RPMI7951 (cell line): ENCODE measurements at places on chromosomes 12 and 14. TPM values are rescaled to one million over a fixed set of nuclear protein-coding genes. Genes with fewer than 3 reads are reported as not detected.

DNA sequence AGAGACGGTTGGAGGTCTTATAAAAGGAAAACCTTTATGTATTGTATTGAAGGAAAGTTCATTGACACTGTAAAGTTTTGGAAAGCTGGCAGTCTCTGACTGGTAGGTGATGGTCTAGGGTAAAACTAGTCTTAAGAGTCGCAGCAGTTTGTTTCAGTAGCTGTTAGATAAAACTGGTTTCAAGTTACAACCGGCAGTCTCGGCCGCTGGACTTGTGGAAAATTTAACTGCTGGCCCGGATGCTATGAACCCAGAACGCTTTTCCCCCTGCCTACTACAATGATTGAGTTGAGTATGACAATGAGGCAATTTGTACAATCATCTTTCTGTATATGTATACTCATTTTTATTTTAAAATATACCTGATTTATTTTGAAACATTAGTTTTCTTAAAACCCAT lies 1426.9 kb downstream of the AACS start:
- peak; percentile 61 for DNase-seq

DNA sequence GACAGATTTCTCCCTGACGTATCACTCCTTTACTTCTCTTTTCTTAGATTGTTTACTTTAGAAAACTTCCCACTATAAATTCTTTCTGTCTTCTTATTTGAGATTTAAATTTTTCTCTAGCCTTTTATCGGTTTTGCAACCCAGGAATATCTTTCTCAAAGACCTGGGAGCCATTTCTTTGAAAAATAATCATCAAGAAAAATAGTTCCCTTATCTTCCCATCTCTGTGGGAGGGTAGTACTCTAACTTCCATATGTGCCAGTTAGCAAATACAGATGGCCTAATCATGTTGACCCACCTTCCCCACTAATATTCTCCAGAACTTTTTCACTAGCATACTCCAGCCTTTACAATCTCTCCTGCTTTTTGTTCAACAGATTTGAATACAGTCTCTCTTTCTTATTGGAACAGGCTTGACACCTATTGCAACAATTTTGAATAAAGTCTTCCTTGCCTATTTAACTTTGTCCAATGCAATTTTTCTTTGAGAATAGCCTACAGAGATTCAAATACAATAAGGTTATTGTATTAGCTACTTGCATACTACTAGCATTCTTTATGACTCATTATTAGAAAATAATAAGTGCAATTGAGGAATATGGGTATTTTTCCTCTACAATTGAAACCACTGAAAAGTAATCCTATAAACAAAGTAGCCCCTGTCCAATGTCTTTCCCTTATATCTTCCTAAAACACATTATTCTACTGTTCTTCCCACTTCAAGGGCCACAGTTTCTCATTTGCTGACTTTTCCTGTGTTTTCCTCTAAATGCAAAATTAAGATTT lies 27.4 kb upstream of the KLRB1 start:
- DNase-seq = no peak

GRCh38 chr14:61435563-61436337 lies 114.4 kb downstream of the PRKCH start:
- no peak for DNase-seq

- DNase-seq = peak; percentile 73
Observed at GRCh38 chr12:12759234-12759915, 26.1 kb upstream of the APOLD1 start.

- DNase-seq = no peak
Observed at GRCh38 chr12:39420043-39420442, 22.9 kb downstream of the KIF21A start.

DNA sequence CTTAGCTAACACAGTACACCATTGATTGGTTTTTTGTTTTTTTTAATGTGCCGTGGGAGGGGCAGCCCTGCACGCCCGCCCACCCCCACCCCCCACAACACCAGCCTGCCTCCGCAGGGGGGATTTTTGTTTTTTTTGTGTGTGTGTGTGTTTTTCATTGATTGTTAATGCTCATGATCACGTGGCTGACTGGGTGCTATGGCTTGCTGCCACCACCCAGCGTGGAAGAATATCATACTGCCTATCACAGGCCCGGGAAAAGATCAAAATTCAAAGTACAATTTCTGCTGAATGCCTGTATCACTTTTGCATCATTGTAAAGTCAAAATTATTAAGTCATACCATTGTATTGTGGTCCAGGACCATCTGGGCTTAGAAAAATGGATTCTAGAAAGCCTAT lies 8.3 kb downstream of the RESF1 start:
- no peak for DNase-seq

DNA sequence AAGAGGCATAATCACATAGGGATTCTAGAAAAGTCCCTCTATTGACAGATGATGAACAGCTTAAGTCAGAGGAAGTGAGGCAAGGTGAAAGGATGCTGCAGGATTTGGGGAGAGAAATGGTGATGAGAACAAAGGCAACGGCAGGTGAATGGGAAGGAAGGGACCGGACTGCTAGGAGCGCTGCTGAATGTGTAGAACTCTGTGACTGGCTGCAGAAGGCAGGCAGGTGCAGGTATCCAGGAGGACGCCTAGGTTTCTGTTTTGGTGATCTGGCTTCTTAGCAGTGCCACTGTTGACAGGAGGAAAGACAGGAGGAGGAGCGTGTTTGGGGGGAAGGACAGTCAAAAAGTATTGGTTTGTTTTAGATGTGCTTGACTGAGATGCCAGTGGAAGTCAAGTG lies 58.4 kb upstream of the TTC7B start:
- no peak for DNase-seq

GRCh38 chr12:41476499-41477439 lies 288.6 kb downstream of the PDZRN4 start:
- DNase-seq = no peak

DNA sequence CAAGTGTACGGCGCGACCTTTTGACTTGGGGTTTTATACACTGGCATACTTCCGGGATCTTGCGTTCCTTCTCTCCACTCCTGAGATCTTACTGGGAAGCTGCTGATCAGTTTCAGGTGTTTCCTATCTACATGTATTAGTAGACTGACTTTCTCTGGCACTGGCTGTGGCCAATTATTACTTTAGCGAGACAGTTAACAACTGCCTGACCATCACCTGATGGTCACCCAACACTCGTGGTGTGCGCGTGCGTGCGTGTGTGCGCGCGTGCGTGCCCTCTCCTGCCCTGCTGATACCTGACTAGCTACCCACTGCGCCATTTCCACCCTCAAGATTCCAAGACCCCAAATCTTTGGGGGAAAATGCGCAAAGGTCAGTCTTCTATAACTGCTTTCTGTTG lies 249.9 kb downstream of the AEBP2 start:
- no peak for DNase-seq

DNA sequence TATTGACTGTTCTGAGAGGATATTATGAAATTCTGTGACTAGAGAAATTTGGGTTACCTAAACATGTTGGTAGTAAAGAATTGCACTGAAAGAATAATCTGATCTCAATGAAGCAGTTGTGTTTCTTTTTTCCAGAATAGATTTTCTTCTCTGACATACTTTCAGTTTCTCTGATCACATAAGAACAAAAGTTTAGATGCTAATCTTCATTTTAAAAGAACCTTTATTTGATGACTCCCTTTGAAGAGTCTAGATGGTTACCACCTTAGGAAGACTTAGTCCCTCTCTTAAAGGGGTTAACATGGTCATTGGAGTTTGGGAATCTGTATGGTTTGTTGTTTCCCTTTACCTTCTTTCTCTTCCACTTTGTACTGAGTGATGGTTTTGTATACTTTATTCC lies 58.6 kb downstream of the MON2 start:
- no peak for DNase-seq

DNA sequence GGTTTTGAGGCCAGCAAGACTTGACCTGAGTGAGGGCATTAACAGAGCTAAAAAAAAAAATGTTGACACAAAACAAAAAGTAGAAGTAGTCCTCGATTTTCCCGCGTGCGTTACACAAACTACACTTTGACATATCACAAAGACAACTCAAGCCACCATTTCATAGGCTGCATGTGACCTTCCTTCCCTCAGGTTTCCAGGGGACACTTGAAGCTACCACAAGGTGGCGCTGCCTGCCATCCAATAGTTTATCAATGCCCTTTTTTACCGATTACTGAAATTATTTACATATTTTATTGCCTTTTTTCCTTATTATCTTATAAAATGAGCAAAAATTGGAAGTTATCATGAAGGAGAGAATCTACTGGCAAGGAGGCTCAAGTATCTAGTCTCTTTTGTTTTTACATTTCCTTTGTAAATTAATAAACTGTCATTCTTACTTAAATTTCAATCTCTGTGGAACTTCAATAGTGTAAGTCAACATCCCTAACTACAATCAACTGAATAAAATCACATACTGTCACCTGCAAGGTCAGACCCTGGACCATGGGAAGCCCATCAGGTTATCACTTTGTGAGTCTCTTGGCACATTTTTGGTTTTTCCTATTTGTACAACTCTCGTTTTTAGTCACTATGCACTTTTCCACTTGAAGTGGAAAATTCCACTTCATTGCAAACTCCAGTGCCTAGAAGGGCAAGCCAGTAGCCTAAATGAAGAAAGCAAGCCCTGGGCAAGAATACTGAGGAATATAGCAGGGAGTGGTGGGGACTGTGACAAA lies 84.6 kb upstream of the CPSF6 start:
- peak; percentile 41 for DNase-seq

GRCh38 chr14:20617138-20618003 lies 24.1 kb downstream of the OR6S1 start:
- no peak for DNase-seq

DNA sequence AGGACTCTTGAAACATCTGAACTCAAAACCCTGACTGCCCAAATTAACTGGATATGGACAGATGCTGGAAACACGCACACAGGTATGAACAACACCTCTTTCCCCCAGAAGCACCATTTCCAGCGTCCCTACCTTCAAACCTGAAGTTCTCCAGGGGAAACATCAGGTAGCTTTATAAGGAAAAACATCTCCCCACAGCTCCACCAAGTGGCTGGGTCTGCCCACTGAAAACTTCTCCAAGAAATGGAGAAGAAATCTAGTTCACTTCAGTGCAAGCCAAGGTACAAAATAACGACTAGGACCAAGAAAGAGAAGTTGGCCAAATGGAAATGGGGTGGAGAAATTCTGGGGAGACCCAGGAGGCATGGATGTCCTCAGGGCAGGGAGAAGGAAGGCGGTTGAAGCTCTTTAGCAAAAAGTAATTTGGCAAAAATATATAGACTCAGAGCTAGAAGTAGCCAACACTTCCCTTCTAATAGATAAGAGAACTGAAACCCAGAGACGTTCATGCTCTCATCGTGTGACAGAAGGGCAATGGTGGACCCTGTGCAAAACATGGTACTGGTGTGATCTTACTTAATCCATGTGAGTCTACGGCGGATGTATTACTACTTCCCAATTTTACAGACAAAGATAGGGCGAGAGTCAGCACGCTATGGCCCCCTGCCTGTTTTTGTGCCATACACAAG lies 10.5 kb upstream of the NUAK1 start:
- no peak for DNase-seq

GRCh38 chr14:70029296-70030132 lies 150.3 kb downstream of the SMOC1 start:
- DNase-seq = no peak

GRCh38 chr14:92203116-92203515 lies 81.3 kb downstream of the CPSF2 start:
- DNase-seq = no peak

GRCh38 chr12:57592551-57593165 lies 1.7 kb downstream of the PIP4K2C start:
- DNase-seq = no peak

GRCh38 chr12:104941454-104941853 lies 16.6 kb downstream of the SLC41A2 start:
- no peak for DNase-seq

DNA sequence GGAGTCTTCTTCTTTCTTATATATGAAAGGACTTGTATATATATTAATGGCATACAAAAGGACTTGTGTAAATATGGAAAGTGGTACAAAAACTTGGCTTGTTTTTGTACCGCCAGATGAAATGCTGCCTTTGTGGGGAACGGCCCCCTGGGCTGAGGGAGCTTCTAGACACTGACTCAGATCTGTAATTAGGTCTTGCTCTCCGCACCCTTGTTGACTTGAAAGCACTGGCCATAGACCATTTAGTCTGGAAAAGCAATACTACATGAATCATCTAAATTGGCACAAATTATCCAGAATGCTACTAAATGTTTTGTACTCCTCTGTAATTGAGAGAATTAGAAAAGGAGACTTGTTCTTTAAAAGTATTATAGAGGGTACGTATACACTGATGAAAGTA lies 399.9 kb upstream of the RGS6 start:
- peak; percentile 83 for DNase-seq

- no peak for DNase-seq
Observed at GRCh38 chr14:91232603-91233002, 11.9 kb downstream of the GPR68 start.

- DNase-seq = peak; percentile 96
Observed at GRCh38 chr12:92899386-92900001, 29.6 kb downstream of the EEA1 start.

DNA sequence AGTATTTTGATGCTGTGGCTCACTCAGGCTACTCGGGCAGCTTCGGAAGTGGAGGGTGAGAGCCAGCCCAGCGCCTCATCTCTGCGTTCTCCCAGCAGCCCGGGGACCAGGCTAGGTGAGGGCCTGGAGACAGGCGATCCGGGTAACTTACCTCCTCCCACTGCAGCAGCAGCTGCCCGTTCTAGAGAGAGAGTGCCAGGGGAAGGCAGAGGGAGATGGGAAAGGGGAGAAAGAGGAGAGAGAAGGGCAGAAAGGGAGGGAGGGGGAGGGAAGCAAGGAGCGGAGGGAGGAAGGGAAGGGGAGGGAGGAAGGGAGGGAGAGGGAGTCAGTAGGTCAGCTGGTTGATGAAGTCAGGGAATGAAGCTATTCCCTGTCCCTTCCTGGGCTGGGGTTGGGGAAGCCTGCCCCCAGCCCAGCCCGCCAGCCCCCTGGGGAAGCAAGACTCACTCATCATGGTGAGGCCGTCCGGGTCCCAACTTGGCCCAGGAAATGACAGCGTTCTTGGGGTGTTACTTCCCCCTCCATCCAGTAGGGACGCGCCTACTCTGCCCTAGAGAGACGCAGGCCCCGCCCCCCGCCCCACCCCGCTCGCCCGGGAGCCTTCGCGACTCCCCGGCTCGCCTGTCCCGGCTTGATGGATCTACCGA lies at the start of gene IFI27L2:
TSS of gene IFI27L2 (minus strand) at position 494 of the 647 bp plus-strand sequence. CDS start at position 454, 40 bp downstream.
- DNase-seq = peak; percentile 80

DNA sequence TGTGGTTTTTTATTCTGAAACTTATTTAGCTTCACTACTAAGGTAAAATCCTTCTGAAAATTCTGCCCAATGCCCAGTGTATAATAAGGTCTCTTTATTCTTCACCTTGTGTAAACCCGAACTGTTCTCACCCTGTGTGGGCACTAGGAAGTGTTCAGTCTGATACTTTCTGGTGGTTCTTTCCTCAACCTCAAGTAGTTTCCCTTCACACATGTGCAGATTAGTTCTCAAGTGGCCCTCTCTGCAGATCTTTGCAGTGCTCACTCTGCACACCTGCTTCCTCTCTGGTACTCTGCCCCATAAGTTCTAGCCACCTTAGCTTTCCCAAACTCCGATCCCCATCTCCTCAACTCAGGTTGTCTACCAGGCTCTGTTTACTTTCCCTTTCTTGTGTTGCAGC lies 61.6 kb downstream of the RAD51B start:
- DNase-seq = no peak

The ACOT6 gene
- total RNA-seq = not detected in 2 replicates

The CIDEB gene
- not detected in 2 replicates for total RNA-seq

The PCED1B gene
- 1.6 and 4.2 TPM in 2 replicates for total RNA-seq

The OTX2 gene
- total RNA-seq = not detected in 2 replicates

The KIF26A gene
- total RNA-seq = not detected in 2 replicates

The IFNG-AS1 gene
- not detected in 2 replicates for total RNA-seq

The P2RX2 gene
- total RNA-seq = not detected in 2 replicates

The OR4E1 gene
- total RNA-seq = not detected in 2 replicates

The SMCO2 gene
- not detected in 2 replicates for total RNA-seq

The NANOG gene
- total RNA-seq = not detected in 2 replicates
